ENCODE measurements at places on chromosomes 2 and 18.

DNA sequence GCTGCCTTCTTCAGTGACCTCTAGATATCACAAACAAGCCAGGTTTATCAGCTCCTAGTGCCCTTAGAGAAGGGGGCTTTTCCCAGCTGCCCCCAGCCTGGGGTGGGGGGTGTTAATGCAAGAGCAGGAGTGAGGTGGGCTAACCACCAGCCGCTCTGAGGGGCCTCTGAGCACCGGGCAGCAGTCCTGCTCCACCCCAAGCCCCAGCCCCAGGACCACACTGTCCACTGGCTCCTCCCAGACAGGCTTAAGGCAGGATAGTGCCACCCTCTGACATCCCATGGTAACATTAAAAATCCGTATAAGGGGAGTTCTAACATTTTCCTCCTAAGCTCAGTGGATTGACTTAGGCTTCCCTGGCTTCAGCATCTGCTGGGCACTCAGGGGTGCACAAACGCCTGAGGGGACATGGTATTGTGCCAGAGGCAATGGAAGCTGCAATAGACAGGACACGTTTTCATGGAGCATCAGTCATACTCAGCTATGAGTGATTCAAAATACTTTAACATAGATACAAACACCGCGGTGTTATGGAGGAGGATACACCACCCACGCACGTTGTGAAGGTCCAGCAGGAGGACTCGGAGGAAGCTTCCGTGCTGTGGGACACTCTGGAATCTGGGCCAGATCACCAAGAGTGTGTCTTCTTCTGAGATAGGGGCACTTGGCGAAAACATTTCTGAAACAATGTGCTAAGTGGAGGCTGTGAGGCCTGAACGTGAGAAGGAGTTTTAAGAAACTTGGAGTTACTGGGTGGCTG lies 112.7 kb upstream of the EPC2 start:
- DNase-seq, result no peak

- DNase-seq, result no peak
Observed at GRCh38 chr18:1796636-1797035, 774.7 kb downstream of the METTL4 start.

DNA sequence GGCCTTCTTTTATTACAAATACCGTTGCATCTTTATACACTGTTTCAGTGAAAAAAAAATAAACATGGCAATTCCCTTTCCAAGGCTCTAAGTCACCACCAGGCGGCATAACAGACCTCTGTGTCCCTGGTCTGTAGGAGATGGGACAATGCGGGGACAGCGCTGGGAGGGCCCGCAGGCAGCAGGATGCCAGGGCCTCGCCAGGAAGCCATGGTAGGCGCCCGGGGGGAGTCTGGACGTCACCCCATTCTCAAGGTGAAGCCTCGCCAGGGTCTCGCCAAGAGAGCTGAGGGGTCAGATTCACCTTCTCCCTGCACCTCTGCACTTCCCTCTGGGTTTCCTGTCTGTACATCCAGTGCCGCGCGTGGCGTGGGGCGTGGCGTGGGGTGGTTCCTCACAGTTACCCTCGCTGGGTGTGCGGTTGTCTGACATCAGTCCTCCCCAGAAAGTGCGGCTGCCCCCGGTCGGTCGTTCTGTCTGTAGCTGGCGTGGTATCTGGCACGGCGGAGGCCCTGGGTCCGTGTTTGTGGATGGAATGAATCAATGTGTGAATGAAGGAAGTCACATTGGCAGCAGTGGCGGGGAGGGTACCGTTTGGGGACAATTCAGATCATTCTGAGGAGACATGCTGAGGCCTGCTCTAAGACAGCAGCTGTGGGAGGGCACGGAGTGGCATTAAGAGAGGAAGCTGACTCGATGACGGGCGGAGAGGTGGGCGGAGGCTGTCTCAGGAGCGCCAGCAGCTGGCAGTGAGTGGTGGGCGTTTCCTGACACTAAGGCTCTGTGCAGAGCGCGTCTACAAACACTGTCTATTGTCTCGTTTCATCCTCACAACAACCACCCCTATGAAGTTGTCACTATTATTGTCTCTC lies 46.0 kb downstream of the LRRFIP1 start:
- DNase-seq, result no peak

- DNase-seq, result no peak
Observed at GRCh38 chr2:215654148-215654819, 218.4 kb upstream of the FN1 start.

DNA sequence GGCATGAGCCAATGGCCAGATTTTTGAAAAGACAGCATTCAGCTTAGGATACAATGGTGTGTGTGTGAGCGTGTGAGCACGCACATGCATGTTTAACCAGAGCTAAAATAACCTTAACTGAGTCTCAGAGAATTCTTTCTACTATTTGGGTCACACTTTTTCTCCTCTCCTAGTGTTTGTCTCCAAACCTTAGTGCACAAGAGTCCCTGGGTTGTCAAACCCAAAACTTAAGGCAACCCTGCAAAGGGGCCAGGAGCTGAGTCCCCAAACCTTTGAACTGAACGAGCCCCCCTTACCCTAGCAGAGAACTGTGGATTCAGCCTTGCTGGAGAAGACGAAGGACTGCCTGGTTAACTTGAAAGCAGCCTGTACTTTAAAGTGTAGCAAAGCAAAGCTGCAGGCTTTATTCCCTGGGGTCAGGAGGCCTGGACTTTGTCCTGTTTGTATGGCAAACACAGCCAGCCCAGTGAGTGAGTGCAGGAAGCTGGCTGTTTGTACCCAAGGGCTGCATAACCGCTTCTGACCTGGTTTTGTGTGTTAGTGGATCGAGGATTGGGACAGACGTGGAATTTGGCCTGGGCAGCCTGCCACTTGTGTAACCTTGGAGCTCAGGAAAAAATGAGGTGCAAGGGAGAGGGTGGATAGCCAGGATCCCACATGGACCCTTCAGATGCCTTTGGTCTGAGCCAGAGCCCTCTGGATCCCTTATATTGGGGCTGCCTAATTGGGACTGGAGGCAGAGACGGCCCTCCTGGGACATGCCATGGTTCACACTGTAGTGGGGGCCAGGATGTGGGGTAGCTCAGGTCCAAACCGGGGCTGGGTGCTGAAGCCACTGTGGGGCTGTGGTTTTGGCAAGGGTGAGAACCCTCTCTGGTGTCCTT lies 6.4 kb upstream of the PSMD1 start:
- DNase-seq, result no peak

- DNase-seq, result no peak
Observed at GRCh38 chr2:240189686-240190085, 49.2 kb upstream of the OTOS start.

GRCh38 chr2:231925303-231926179 lies 655 bp downstream of the NPPC start:
- DNase-seq, result no peak

GRCh38 chr2:170502361-170503130 lies 212.6 kb upstream of the SP5 start:
- DNase-seq, result peak; percentile 48

DNA sequence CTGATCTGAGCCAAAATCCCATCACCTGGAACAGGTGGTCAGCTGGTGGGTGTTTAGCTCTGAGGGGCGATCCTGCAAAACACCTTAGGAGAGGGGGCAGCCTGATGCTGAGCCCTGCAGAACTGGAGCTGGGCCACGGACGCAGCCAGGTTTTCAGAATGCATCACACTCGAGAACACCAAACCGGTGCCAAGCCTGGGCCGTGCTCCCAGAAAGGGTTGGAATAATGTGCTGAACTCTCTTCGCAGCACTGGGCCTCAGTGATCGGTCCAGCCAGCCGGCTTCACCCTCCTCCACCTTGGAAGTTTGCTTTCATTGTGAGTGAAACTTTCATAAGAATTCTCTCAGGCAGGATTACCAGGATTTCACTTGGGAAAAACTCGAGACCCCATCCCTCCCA lies 56.5 kb upstream of the TTC39C start:
- no peak for DNase-seq

- no peak for DNase-seq
Observed at GRCh38 chr2:88807237-88807962, 115.9 kb downstream of the RPIA start.

DNA sequence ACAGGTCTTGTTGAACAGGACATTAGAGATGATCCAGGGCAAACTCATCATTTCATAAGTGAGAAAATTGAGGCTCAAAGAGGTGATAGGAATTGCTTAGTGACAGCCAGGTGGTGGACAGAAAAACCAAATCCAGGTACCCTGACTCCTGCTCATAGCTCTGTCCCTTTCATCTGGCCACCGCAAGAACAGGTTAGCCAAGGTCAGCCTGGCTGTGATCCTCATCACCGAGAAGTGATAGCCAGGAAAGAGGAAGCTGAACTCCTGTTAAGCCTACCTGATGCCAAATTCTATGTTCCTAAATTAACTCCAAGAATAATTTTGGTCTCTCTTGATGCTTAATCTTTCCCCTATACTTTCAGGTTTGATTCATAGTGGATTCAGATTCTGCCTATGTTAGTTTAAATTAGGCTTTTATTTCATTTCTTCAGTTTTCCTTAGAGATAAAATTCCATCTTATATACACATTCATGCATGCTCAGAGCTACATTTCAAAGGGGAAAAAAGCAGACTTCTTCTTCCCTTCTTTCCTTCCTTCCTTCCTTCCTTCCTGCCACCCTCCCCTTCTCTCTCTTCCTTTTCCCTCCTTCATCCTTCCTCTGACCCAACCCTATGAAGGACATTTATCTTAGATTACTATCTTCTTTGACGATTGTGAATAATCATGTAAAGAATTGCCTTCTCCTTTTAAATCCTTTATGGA lies 17.3 kb upstream of the CRIM1 start:
- no peak for DNase-seq

- DNase-seq, result no peak
Observed at GRCh38 chr2:220034426-220035130, 407.1 kb downstream of the SLC4A3 start.

DNA sequence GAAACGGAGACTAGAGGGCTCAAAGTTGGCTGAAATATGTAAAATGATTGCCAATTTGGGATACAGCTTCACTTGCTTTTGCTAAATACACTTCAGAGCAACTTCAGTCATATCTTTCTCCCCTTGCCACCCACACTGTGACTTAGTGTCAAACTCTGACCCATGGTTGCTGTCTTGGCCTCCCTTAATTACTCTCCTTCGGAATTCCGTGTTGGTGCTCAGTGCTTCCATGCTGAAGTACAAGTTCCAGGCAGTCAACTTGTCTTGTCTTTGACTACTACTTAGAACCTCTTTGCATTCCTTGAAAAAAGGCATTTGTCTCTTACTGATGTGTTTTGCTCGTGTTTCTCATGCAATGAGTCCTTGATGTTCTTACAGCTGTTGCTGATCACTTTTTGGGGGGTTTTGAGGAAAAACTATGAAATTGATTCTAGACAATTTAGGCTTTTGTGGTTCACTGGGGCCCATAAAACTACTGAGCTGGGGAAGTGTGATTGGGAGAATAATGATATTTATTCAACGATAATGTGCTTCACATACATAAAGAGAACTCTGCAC lies 146.0 kb downstream of the UBE2E3 start:
- DNase-seq, result no peak

DNA sequence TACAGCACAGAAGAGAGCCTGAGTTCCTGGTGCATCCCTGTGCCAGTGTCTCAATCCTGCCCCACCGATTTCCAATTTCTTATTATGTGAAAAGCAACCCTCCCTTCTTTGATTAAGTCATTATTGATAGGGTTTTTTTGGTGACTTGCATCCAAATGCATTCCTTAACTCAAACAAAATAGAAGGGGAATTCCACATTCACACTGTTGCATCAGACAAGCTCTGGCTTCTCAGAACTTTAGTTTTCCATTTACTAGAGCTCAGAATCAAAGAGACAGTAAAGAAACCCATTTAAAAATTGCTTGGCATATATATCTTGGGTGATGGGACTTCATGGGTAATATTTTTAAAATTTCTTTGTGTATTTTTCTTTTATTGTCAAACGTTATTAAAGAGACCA lies 13.8 kb upstream of the TMEM200C start:
- no peak for DNase-seq

- DNase-seq, result no peak
Observed at GRCh38 chr2:46001290-46001689, 295.9 kb upstream of the EPAS1 start.

- no peak for DNase-seq
Observed at GRCh38 chr2:120904830-120905234, 169.2 kb downstream of the GLI2 start.

DNA sequence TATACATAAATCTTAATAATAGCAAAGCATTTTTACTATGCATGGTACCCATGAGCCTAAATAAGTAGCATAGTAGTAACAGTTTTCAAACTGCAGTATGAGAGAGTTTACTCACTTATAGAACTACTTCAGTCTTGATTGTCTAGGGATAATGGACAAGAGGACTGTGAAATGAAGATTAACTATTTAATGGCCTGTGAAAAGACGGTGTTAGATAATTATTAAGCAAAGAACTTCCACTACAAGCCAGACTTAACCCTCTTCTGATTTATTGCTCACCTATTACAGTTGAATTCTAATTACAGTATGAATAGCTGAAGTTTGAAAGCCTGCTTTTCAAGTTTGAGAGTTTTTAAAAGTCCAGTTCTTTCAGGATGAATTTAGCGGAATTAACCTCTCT lies 18.9 kb downstream of the PIK3C3 start:
- no peak for DNase-seq

- no peak for DNase-seq
Observed at GRCh38 chr2:105324101-105324500, 5.4 kb downstream of the TGFBRAP1 start.

DNA sequence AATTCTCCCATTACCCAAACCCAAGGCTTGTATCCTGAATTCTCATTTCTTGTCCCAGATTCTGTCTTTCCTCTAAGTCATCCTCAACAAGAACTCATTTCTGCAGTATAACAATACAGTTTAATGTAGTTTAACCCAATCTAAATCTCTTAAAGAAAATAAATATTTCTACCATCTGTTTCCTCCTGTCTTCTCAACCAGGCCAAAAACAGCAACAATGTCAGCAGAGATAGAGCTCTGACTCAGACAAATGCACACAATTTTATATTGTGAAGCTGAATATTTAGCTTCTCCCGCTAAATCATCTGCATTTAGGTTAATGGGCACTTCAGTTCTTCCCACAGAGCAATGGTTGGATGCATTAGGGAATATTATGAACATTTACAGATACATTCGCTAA lies 35.7 kb upstream of the KYNU start:
- no peak for DNase-seq

DNA sequence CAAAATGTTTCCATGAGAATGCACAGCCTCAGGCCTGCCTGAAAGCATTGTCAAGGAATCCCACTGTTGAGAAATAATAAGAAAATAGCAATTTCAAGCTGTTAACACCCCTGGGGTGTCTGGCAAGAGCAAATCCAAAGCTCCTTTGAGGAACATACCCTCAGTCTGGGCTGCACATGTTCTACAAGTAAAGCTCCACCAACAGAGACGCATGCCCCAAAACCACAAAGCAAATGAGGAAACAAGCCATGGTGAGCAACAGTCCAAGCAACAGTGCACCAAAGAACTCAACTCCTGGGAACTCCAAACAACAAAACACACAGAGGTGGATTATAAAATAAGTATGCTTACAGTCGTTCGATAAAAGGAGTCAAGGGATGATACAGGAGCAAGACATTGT lies 40.3 kb downstream of the CYP27C1 start:
- no peak for DNase-seq
